ENCODE measurements at places on chromosomes 5 and 9.

DNA sequence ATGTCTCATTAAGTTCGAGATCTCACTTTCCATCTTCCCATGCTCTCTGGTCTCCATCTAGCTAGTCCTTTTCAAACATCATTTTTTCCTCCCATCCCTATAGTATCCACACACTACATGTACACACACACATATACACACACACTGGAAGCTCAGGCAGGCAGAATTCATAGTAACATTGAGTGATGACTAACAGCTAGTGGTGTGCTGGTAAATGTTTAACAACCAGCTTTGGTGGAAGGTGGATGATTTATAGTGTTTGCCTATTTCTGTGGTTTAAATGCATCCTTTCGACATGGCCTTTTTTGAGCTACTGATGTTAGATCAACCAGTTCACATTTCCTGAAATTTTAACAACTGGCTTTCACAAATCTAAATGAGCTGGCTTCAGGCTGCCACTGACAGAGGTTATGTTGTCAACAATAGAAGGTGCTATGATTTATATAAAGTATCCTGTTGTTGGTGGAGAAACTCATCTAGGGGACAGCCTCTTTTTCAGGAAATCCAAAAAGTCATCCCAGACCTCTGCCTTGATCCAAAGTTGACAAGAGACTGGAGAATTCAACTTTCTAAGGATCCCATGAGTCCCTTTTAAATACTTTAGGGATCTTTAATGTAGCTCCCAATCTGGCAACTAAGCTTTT is 117.8 kb downstream of the CCDC192 start:
- DNase-seq, result no peak

DNA sequence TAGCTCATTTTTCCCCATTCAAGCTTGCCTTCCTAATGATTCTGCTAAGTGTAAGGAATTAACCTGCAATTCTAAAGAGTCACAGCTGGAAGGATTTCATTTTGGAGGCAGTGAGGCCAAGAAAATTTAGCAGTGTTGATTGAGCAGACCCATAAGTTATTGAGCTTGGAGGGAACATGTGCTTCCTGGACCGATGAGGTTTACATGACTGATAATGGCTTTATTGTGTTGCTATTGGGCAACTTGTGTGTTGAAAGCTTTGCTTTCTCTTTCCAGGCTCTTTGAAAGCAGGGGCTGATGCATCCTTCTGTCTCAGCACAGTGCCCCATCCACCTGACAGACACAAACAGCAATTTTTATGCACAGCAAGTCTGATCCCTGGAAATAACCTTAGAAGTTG is 398.9 kb upstream of the PCSK5 start:
- DNase-seq, result no peak

GRCh38 chr9:115276621-115277020 is 158.7 kb upstream of the TNC start:
- DNase-seq, result no peak

DNA sequence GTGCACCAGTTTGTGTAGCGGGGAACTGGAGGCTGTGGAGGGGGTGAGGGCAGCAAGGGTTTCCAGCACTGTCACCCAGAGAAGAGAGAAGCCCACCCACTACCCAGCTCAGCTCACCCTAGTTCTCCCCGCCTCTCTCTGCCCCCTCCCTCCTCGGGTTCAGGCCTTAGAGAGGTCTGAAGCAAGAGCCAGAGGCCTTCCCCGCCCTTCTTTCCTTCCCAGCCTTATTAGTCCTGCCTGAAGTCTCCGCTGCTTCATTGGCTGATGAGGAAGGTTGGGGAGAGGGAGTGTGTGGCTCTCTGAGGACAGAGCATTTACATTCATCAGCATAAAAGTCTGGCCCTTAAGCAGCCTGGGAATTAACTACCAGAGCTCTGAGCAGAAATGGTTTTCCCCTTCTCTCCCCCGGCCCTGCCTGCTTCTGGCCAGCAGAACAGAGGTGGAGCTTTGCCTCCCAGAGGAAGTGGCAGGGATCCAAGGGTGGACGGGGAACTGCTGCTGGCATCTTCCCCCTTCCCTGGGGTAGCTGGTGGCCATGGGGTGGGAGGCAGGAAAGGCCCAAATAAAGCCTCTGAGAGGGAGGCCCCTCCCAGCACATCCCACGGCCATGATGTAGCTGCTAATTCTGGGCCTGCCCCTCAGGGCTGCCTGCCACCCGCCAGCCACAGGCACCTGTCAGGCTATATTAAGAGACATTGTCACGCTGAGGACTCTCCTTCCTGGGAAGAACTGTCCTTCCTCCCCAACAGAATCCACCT is 4.1 kb downstream of the DNAJB5 start:
- no peak for DNase-seq

GRCh38 chr9:18493451-18493993 is 19.6 kb downstream of the ADAMTSL1 start:
- DNase-seq, result no peak

Data from stimulated activated CD8-positive, alpha-beta memory T cell treated with anti-CD3 and anti-CD28 coated beads, Interleukin-15, amount 100 ng/mL, for 4 hours (primary cell).